ENCODE measurements at places on chromosomes 3 and 15.

GRCh38 chr3:193754719-193755118, 161.7 kb downstream of the OPA1 start:
- no peaks in the 10 kb centered on the region for H3K27me3 ChIP-seq
- H3K36me3 ChIP-seq, result no peaks in the 10 kb centered on the region
- no peak overlapping the region for H3K27ac ChIP-seq
- DNase-seq, result no peak
- H3K4me3 ChIP-seq, result no peak overlapping the region
- no peaks in the 10 kb centered on the region for H3K4me1 ChIP-seq

- no peaks in the 10 kb centered on the region for H3K27me3 ChIP-seq
- H3K36me3 ChIP-seq, result no peaks in the 10 kb centered on the region
- no peak overlapping the region for H3K27ac ChIP-seq
These were observed 25.8 kb upstream of the SCAANT1 start for GRCh38 chr3:63937661-63938651.

- no peaks in the 10 kb centered on the region for H3K4me1 ChIP-seq
- no peak overlapping the region for H3K27ac ChIP-seq
- H3K36me3 ChIP-seq, result no peaks in the 10 kb centered on the region
- H3K27me3 ChIP-seq, result no peaks in the 10 kb centered on the region
These were observed 20.9 kb upstream of the TBC1D21 start for GRCh38 chr15:73852507-73852906.

GRCh38 chr3:50393061-50393460, 33.7 kb upstream of the TMEM115 start:
- no peaks in the 10 kb centered on the region for H3K27me3 ChIP-seq
- H3K4me1 ChIP-seq, result peaks cover 4% of the 10 kb centered on the region
- no peaks in the 10 kb centered on the region for H3K36me3 ChIP-seq
- DNase-seq, result no peak
- H3K4me3 ChIP-seq, result no peak overlapping the region
- H3K27ac ChIP-seq, result no peak overlapping the region

- no peak for DNase-seq
- no peak overlapping the region for H3K4me3 ChIP-seq
- H3K27me3 ChIP-seq, result no peaks in the 10 kb centered on the region
- no peak overlapping the region for H3K27ac ChIP-seq
- no peaks in the 10 kb centered on the region for H3K4me1 ChIP-seq
These were observed 58.3 kb downstream of the CLEC3B start for GRCh38 chr3:45084361-45084760.

- no peak for DNase-seq
- no peak overlapping the region for H3K27ac ChIP-seq
- H3K4me3 ChIP-seq, result no peak overlapping the region
These were observed 163.0 kb upstream of the SLC2A2 start for GRCh38 chr3:171189394-171190080.

DNA sequence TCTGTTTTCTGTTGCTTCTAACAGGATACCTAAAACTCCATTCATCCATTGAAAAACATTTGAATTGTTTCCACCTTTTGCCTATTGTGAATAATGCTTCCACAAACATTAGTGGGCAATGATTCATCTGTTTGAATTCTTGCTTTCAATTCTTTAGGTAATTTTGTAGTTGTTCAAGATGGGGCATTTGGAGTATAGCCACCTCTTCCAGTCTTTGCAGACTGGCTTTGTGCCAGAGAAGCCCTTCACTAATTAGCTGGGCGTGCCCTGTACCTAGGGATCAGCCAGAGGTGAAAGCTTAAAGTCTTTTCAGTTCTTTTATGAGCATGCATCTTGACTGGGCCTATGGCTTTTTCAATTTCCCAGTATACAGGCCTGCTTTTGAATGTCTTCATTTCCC, 10.9 kb downstream of the RTP1 start:
- DNase-seq, result no peak
- no peaks in the 10 kb centered on the region for H3K27me3 ChIP-seq
- no peak overlapping the region for H3K4me3 ChIP-seq
- H3K27ac ChIP-seq, result no peak overlapping the region

DNA sequence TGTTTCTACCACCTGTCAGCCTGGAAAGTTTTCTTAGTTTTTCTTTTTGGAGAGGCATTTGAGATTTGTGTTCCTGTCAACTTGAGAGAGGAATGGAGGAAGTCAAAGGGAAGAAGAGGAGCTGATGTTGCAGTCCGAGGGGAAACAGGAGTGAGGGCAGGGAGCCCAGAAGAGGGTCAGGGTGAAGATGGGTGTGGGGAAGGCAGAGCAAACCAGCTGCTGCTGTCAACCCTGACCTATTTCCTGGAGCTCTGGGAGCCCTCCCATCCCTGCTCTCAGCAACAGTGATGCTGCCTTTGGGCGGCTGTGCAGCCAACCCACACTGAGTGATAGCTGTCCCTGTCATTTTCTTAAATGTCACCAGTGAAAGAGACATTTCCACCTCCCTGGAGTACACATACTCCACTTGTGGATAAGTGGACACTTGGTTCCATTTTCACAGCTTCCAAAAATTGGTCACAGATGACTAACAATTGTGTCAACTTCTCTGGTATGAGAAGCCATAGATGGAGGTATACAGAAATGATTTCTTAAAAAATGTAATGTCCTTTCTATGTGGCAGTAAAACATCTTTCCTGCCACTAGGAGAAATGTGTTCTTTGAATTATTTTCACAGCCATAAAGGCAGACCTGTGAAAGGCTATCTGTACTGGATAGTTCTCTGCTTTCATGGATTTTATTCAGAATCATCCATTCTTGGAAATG, 556.3 kb upstream of the TBL1XR1 start:
- H3K4me1 ChIP-seq, result peaks cover 30% of the 10 kb centered on the region
- H3K27me3 ChIP-seq, result no peaks in the 10 kb centered on the region
- no peaks in the 10 kb centered on the region for H3K36me3 ChIP-seq

- DNase-seq, result no peak
- peaks cover 7% of the 10 kb centered on the region for H3K4me1 ChIP-seq
- no peaks in the 10 kb centered on the region for H3K27me3 ChIP-seq
- H3K27ac ChIP-seq, result no peak overlapping the region
- no peaks in the 10 kb centered on the region for H3K36me3 ChIP-seq
These were observed 5.1 kb downstream of the TSEN2 start for GRCh38 chr3:12489368-12489767.

GRCh38 chr3:56595975-56596840, 39.2 kb downstream of the CCDC66 start:
- no peaks in the 10 kb centered on the region for H3K27me3 ChIP-seq
- no peaks in the 10 kb centered on the region for H3K4me1 ChIP-seq
- H3K36me3 ChIP-seq, result peaks cover 4% of the 10 kb centered on the region
- no peak overlapping the region for H3K27ac ChIP-seq
- H3K4me3 ChIP-seq, result no peak overlapping the region

- H3K36me3 ChIP-seq, result no peaks in the 10 kb centered on the region
- H3K27ac ChIP-seq, result no peak overlapping the region
- H3K4me1 ChIP-seq, result no peaks in the 10 kb centered on the region
- DNase-seq, result no peak
- H3K4me3 ChIP-seq, result no peak overlapping the region
These were observed 59.9 kb upstream of the CHRM5 start for GRCh38 chr15:33908406-33908805.

- H3K27me3 ChIP-seq, result no peaks in the 10 kb centered on the region
- no peak overlapping the region for H3K27ac ChIP-seq
- no peaks in the 10 kb centered on the region for H3K4me1 ChIP-seq
- DNase-seq, result no peak
These were observed 8.1 kb upstream of the OR5K1 start for GRCh38 chr3:98454929-98455328.

- H3K36me3 ChIP-seq, result no peaks in the 10 kb centered on the region
- H3K27ac ChIP-seq, result no peak overlapping the region
- no peak for DNase-seq
- no peaks in the 10 kb centered on the region for H3K27me3 ChIP-seq
- peaks cover 20% of the 10 kb centered on the region for H3K4me1 ChIP-seq
- no peak overlapping the region for H3K4me3 ChIP-seq
These were observed 2.7 kb downstream of the TTC21A start for GRCh38 chr3:39110041-39110639.

GRCh38 chr3:192487033-192487432, 240.3 kb downstream of the FGF12 start:
- no peak overlapping the region for H3K27ac ChIP-seq
- no peaks in the 10 kb centered on the region for H3K27me3 ChIP-seq
- no peaks in the 10 kb centered on the region for H3K36me3 ChIP-seq
- no peaks in the 10 kb centered on the region for H3K4me1 ChIP-seq
- no peak for DNase-seq
- H3K4me3 ChIP-seq, result no peak overlapping the region

GRCh38 chr15:50135031-50135551, 16.1 kb upstream of the ATP8B4 start:
- peak overlapping the region; percentile 29 for H3K27ac ChIP-seq
- no peak overlapping the region for H3K4me3 ChIP-seq
- DNase-seq, result no peak

- no peaks in the 10 kb centered on the region for H3K27me3 ChIP-seq
- no peaks in the 10 kb centered on the region for H3K36me3 ChIP-seq
- H3K4me1 ChIP-seq, result peaks cover 5% of the 10 kb centered on the region
- H3K27ac ChIP-seq, result no peak overlapping the region
- peak; percentile 59 for DNase-seq
These were observed 10.6 kb downstream of the ARPP19 start for GRCh38 chr15:52558196-52558595.

GRCh38 chr3:178306432-178307115, 229.7 kb upstream of the KCNMB2 start:
- H3K4me3 ChIP-seq, result no peak overlapping the region
- no peak overlapping the region for H3K27ac ChIP-seq
- no peaks in the 10 kb centered on the region for H3K27me3 ChIP-seq
- DNase-seq, result no peak
- H3K4me1 ChIP-seq, result no peaks in the 10 kb centered on the region

- H3K36me3 ChIP-seq, result no peaks in the 10 kb centered on the region
- no peak overlapping the region for H3K27ac ChIP-seq
- no peak overlapping the region for H3K4me3 ChIP-seq
- no peaks in the 10 kb centered on the region for H3K4me1 ChIP-seq
These were observed 108.1 kb downstream of the ROBO2 start for GRCh38 chr3:77147836-77148578.

GRCh38 chr3:46283881-46284450, 41.7 kb downstream of the CCR3 start:
- no peaks in the 10 kb centered on the region for H3K27me3 ChIP-seq
- H3K4me1 ChIP-seq, result no peaks in the 10 kb centered on the region
- no peak overlapping the region for H3K27ac ChIP-seq
- H3K36me3 ChIP-seq, result no peaks in the 10 kb centered on the region

DNA sequence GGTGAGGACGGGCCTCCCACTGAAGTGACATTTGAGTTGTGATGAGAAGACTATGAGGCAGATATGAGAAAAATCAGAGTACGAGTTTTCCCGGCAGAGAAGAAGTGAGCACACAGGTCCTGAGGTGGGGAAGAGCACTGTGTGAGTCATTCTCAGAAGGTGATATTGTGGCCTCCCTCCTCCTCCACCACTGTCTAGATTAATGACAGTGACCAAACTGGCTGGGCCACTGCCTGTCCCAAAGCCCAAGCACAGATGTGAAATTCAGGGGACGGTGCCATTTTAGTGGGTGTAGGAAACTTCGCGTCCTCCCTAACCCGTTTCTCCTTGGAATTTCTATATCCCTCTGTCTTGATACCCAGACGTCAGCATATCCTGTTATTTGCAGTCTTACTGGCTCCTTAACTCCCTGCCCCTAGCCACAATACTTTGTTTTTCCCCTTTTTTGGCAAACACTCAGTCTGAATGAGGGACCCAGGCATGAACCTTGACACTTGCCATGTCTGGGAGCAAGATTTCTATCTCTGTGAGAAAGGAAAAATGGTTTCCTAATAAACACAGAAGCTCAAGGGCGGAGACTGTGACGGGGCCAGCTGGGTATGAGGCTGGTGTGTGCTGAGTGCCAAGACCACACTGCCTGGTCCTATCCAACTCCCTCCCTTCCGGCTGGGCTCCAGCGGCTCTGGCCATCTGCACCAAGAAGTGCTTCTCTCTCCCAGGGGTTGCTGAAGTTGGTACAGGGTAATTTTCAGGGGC, 15.2 kb downstream of the PRICKLE2 start:
- H3K27me3 ChIP-seq, result no peaks in the 10 kb centered on the region
- peak; percentile 88 for DNase-seq
- H3K27ac ChIP-seq, result no peak overlapping the region
- H3K4me3 ChIP-seq, result no peak overlapping the region
- H3K36me3 ChIP-seq, result no peaks in the 10 kb centered on the region

DNA sequence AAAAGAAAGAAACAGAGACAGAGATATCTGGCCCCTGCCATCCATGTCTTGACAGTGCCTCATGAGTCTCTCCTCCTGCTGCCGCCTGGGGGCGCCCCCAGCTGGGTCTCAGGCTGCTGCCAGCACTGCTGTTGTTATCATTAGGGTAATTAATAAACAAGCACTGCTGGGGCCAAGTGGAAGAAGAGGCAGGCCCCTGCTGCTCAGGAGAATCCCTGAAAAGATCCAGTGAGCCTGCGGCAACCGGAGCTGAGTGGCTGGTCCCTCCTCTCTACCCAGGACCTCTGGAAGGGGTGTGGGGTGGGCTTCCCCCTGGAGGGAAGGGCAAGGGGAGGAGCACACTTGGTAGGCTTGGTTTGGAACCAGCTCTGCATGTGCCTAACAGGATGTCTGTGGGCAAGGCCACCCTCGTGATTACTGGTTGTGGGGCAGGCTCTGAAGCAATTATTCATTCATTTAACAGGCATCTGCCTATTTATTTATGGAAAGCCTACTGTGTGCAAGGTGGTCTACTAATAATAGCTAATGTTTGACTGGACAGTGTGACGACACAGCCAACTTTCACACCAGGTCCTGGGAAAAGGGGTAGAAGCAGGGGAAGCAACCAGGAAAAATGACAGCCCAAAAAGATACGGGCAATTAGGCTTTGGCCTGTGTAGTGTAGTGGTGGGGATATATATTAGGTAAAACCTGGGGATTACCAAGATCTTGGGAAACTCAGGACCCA, 1.2 kb upstream of the TYRO3 start:
- no peaks in the 10 kb centered on the region for H3K36me3 ChIP-seq
- no peaks in the 10 kb centered on the region for H3K27me3 ChIP-seq
- peak overlapping the region; percentile 72 for H3K27ac ChIP-seq
- no peak overlapping the region for H3K4me3 ChIP-seq

DNA sequence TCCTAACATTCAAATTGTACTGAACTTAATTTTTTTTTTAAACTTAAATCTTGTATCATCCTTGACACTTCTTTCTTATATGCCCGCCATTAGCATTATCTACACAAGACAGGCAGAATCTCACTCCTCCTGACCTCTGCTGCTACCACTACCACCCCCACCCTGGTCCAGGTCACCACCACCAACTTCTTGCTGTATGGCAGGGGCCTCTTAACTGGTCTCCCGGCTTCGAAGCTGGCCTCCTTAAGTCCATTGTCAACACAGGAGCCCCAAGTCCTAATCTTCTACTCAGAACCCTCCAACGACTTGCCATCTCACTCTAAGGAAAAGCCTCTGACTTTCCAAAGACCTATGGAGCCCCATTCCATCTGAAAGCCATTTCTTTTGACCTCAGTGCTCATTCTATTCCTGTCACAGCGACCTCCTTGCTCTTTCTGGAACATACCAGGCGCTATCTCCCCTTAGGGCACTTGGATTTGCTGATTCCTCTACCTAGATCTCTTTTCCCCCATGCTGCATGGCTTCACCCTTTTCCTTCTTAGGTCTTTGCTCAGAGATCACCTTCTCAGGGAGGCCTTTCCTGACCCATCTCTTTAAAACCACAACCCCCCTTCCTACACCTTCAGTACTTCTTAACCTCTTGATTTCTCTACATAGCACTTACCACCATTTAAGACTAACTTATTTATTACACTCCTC, 2.6 kb downstream of the PRC1 start:
- H3K27me3 ChIP-seq, result no peaks in the 10 kb centered on the region
- H3K27ac ChIP-seq, result no peak overlapping the region
- no peak overlapping the region for H3K4me3 ChIP-seq
- no peak for DNase-seq
- H3K36me3 ChIP-seq, result no peaks in the 10 kb centered on the region

GRCh38 chr15:63891079-63891767, 57.5 kb upstream of the HERC1 start:
- no peaks in the 10 kb centered on the region for H3K36me3 ChIP-seq
- H3K27ac ChIP-seq, result no peak overlapping the region
- no peaks in the 10 kb centered on the region for H3K27me3 ChIP-seq
- peak; percentile 83 for DNase-seq
- no peak overlapping the region for H3K4me3 ChIP-seq
- H3K4me1 ChIP-seq, result no peaks in the 10 kb centered on the region
